CD4-positive, alpha-beta T cell treated with Interferon gamma for 1 hour (primary cell): ENCODE measurements at places on chromosomes 3 and 15.

GRCh38 chr3:119628816-119629445 lies 31.2 kb downstream of the PLA1A start:
- peak; percentile 26 for DNase-seq

DNA sequence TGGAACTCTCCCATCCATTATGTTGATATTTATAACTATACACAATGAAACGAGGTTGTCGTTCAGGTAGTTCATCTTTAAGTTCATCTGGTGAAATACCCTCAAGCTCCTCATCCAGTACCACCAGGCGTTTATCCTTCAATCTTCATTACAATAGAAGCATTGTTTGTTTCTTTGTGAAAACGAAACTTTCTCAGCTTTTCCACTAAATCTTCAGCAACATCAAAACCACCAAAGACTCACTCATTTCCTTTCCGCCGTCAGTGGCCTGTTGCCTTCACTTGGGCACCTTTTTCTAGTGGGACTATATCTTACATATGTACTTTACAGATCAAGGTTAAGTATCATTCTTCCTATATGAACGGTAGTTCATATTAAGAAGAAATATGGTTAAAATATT lies 44.1 kb upstream of the TFG start:
- DNase-seq, result no peak

GRCh38 chr3:29937185-29937584 lies 656.3 kb downstream of the RBMS3 start:
- no peak for DNase-seq

DNA sequence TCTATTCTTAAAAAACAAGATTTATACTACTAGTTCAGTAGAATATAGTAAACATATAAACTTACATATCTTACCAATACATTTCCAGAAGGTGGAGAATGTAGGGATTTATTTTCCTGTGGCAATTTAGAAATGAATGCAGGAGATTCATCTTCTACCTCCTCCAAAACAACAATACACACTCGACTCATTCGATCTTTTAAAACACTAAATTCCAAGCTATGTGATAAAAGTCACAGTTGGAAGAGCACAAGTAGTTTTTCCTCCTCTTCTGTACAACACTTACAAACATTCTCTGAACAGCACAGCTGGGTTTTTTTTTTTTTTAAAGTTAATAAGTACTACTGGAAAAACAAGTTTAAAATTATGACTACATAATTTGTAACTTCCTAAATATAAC lies 1.4 kb downstream of the ANKRD28 start:
- no peak for DNase-seq

DNA sequence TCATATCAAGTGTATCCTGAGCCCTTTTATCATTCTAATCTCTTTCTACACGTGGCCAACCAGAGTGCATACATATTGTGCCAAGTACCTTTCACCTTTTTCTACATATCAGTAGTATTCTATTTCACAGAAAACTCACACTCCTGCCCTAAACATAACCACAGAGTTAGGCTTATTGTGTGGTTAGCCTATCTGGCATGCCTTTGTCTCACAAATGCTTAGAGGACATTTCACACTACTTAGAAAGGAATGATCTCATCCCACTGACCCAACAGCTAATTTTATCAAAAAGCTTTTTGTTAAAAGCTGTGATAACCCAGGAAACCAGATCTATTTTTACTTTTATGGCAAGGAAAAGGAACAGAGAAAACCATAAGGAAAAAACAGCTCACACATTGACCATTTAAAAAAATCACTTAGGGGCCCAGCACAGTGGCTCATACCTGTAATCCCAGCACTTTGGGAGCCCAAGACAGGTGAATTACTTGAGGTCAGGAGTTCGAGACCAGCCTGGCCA lies 17.8 kb upstream of the MAP4 start:
- no peak for DNase-seq

DNA sequence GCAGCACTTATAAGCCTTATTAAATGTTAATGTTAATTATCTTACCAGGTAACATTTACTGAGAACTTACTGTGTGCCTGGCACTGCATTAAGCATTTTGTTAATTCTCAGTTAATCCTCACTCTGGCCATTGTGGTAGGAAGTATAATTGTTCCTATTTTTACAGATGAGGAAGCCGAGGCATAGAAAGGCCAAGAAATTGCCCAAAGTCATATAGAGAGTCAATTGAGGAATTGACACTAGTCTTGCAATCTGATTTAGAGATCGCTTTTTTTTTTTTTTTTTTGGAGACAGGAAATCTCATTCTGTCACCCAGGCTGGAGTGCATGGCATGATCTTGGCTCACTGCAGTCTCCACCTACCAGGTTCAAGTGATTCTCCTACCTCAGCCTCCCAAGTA lies 132.6 kb upstream of the PROK2 start:
- no peak for DNase-seq

GRCh38 chr3:56704706-56705105 lies 21.6 kb upstream of the TASOR start:
- DNase-seq, result no peak

- peak; percentile 60 for DNase-seq
Measured at GRCh38 chr3:194395778-194396538, 3.1 kb downstream of the GP5 start.

GRCh38 chr15:29936353-29937049 lies 114.2 kb upstream of the TJP1 start:
- no peak for DNase-seq

DNA sequence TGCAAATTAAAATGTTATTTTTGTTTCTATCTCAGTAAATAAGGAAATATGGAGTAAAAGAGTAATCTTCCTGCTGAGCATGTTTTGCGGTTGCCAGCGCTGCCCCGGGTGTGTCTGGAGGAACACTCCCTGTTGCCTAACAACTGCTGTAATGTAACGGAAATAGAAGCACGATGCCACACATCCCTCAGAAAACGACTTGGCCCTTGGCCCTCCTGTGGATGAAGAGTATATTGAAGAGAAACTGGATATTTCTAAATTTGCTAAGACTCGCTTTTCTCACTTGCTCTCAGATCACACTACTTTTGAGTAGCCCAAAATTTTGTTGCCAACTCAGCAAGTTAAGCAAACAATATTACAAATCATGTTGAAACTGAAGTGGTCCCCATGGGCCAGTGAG lies 18.9 kb downstream of the CX3CR1 start:
- DNase-seq, result peak; percentile 80

DNA sequence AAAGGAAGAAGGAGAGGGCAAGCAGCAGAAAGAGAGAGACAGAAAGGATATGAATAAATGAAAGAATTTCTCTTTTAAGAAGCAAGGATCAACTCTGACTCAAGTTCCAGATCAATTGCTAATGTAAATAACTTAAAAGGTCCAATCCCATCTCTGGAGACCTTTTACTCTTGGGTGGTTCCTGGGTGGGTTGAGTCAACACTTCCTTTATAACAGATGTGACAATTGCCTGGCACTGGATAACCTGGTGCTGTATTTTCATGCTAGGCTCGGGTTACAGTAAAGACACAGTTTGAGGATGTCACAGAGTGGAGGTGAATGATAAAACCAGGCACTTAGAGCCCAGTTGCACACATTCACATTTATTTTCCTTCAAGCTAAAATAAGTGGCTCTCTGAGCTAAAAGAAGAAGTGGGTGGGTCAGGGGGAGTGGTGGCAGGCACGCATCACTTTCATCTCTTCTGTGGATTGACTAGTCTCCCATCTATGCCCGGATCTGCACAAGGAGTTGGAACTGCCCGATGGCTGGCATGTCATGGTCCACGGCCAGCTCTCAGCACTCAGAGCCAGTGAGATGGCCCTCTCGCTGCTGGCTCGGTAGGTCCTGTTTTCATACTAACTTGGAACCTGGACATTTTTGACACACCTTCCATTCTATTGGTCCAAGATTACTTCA lies 465.8 kb downstream of the FOXP1 start:
- no peak for DNase-seq

DNA sequence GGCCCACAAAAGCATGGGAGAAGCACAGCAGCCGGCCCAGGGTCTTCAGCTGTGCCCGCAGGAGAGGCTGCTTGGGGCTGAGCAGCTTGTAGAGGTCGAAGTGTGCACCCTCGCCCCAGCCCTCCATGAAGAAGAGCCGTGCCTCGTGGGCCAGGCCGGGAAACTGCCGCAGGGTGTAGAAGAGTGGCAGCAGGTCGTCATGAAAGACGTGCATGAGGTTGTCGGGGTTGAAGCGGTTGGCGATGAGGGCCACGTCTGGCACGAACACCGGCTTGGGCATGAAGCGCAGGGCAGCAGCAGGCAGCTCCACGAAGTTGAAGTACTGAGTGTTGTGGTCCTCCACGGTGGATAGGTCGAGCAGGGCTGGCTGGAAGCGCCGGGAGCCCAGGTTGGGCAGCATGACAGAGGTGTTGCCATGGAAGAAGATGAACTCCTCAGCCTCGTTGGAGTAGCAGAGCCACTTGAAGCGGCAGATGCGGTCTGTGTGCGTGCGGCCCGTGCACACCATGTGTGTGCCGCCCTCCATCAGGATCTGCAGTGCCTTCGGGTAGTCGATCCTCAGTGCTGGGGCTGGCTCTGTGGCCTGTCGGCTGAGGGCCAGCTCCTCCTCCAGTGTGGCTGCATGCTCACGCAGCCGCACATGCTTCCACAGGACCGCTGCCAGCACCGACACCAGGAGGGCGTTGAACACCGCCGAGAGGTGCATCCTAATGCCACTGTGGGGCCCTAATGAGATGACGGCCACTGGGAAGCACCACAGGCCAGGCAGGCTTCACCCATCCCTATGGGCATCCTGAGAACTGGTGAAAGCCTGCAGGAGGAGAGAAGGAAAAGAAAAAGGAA lies 24.9 kb downstream of the POMGNT2 start:
- no peak for DNase-seq

DNA sequence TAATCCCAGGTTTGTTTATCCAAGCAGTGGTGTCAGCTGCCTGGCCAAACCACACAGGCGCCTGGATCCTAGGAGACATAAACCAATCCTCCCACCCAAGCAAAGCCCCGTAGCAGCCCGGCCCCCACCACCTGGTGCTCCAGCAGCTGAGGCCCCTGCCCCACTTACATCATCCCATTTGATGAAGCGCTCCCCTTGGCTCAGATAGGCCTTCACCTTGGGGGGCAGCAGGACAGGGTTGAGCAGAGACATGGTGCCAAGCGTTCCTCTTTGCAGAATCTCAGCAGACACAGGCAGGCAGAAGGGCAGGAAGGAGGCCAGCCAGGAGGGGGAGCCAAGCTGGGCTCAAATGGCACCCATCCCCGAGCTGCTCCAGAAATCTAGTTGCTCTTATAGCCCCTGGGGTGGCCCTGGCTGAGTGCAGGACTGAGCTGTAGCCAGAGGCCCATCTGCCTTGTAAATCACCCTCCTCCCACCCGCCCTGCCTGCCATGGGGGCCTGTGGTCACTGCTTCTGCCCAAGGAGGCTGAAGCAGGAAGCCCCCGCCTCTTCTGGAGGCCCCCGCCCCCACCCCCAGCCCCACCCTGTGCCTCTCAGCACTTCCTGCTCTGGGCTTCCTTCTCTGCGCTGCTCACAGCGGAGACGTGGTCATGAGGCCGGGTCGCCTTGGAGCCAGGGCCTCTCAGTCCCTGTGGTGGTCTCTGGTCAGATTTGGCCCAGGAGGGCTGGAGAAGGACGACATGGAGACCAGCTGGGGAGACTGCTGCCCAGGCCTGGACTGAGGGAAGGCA lies at the start of gene PLCB2:
PLCB2 (minus strand) TSS at position 515 of the 791 bp plus-strand sequence; CDS start at position 252, 263 bp downstream.
- DNase-seq, result peak; percentile 65

GRCh38 chr15:68500363-68501258 lies 68.6 kb upstream of the ITGA11 start:
- no peak for DNase-seq

DNA sequence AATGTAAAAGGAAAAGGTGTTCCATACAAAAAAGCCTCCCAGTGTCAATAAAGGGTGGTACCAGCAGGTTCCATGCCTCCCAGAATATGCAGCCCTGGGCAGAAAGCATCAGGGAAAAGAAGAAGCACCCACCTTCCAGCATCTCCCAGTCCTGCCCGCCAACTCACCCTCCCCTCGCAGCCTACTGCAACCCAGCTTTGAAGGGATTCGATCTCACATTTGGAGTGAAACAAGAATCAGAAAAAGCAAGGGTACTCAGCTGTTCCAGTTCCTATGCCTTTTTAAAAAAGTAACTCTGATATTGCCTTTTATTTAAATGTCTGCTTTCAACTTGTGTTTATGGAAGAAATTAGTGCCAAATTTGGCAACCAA lies 166.9 kb downstream of the ADAMTS17 start:
- DNase-seq, result no peak

DNA sequence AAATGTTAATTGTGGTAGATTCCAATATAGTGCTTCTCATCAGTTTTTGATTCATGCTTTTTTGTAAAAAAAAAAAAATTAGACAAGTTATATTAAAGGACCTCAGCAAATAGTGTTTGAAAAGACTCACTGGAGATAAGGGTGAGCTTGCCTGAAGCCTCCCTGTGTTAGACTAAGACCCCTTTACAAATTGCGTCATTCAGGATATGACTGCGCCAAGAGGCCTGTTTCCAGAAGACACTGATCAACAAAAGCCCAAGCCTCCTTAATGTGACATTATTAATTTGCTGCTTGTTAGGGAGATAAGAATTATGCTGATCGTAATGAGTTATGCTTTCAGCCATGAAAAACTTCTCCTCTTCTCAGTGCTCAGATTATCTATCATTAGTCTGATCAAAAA lies 13.0 kb upstream of the DNAJC13 start:
- no peak for DNase-seq

GRCh38 chr3:41688595-41689380 lies 273.1 kb downstream of the ULK4 start:
- DNase-seq, result no peak

- no peak for DNase-seq
Measured at GRCh38 chr3:121768452-121768851, 18.9 kb upstream of the GOLGB1 start.

DNA sequence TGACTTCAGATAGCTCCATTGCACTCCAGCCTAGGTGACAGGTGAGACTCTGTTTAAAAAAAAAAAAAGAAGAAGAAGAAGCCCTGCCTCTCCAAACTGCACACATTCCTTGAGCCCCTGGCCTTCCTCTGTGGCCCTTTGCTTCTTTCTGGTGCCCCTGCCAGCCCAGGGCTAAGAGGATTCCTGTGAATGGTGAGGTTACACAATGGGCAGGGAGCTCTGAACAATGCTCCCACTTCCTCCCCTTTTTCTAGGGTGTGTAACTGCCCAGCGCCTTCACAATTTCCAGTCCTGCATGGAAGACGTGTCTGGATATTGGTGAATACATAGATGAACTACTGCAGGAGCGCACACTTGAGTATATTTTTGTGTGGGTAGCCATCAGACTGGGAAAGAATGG lies 3.6 kb upstream of the AMOTL2 start:
- no peak for DNase-seq

DNA sequence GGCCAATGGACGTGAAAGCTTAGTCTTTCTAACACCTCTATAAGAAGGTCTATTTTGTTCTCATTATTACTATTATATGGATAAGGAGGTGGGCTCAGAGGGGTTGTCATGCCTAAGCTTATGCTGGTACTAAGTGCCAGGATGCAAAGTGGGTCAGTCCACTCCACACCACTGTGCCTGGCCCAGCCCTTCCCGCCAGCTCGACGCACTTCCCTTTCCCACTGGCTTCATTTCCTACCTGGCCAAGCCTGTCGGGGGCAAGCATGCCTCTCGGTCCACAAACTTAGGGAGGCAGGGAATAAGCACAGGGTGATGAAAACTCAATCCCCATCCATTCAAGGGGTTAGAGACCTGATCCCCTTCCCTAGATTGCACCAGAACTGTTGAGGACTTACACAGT lies 5.9 kb upstream of the SYNM start:
- no peak for DNase-seq

- DNase-seq, result no peak
Measured at GRCh38 chr3:107650788-107651187, 128.0 kb downstream of the BBX start.

GRCh38 chr3:46646700-46647099 lies 34.4 kb downstream of the FAM240A start:
- DNase-seq, result no peak
